Activated CD4-positive, alpha-beta T cell treated with anti-CD3 and anti-CD28 coated beads for 36 hours (primary cell): ENCODE measurements at places on chromosomes 12 and 14.

GRCh38 chr12:100646896-100647295 is 73.4 kb downstream of the GAS2L3 start:
- DNase-seq = no peak

DNA sequence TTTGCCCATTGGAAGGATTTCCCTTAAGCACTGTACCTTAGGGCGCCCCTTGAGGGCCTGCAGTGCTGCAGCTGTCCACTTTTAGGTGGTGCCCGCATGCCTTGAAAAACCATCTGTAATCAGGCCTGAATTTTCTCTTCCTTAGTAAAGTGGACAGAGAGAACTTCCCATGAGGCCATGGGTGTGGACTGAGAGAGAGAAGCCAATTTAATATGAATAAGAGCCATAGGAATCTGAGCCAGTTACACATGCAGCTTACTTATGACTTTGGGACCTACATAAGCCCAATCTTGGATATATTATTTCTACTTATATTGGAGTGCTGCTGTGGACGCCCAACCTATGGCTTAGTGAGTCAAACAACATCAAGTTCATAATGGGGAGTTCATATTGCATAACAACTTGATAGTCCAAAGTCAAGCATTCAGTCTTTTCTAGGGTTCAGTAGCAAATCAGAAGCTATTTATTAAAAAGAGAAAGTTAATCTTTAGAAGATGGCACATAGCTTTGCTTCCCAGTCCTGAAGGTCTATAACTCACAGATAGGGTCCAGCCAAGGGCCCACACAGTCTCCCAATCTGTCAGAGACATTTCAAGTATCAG is 11.1 kb upstream of the ETV6 start:
- DNase-seq = no peak

DNA sequence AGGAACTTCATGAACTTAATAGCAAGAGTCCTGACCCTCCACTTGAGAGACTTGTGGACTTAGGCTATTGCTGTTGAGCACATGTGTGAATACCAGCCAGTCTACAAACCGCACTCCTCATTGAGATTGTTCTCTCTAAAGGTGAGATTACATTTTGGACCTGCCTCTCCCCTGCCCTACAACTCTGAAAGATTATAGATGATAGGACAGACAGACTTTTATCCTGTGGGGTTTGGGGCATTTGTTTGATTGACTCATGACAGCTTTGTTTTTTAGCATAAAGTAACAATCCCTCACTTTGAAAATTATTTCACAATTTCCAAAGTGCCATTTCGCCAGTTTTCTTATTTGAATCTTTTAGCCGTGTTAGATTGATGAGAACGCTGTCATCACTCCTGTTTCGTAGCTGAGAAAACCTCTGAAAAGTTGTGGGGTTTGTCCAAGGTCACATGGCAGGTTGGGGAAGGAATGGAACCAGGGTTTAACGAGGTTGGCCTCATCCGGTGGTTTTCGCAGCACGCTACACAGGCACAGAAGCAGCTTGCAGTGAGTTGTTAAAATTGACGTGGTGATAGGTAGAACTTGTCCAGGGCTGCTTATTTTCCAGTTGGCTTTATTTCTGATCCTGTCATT is 836 bp downstream of the EVL start:
- peak; percentile 90 for DNase-seq

DNA sequence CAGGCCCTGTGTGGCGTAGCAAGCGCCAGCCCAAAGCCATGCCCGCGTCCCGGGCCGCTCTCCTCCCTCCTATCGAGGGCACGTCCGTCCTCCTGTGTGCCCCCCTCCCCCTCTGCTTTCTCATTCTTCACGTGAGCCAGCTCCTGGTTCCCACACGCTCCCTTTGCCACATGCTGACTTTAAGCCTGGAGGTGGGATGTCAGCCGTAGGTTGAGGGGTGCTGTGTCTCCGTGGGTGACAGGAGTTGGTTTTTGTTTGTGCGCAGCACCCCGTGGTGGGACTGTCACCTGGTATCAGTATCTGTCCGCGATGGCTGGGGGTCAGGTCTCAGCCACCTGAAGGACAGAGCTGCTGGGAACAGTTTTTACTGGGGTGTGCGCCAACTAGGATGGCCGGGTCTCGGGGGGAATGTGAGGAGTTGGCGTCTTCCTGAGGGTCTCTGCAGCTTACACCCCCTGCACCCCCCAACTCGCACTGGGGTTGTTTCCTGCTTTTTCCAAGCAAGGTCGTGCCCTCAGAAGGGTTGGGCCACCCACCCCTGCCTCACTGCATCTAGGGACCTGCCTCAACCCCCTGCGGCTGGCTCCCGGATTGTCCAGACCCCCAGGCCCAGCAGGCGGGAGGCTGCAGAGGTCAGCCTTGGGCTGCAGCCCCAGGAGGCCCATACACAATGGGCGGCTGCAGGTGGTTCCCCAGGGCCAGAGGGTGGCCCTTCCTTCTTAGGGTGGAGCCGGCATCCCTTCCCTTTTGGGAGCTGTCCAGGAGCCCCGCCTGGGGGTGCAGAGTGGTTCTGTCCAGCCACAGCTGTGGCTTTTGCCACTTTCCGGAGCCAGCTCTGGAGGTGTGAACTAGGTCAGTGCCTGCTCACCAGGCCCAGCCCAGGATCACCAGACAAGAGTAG is 7.3 kb downstream of the ULK1 start:
- no peak for DNase-seq

- no peak for DNase-seq
These were observed 75.1 kb upstream of the CAPRIN2 start for GRCh38 chr12:30829876-30830275.

- DNase-seq = peak; percentile 23
These were observed 407 bp downstream of the HEATR5A start for GRCh38 chr14:31419967-31420318.

DNA sequence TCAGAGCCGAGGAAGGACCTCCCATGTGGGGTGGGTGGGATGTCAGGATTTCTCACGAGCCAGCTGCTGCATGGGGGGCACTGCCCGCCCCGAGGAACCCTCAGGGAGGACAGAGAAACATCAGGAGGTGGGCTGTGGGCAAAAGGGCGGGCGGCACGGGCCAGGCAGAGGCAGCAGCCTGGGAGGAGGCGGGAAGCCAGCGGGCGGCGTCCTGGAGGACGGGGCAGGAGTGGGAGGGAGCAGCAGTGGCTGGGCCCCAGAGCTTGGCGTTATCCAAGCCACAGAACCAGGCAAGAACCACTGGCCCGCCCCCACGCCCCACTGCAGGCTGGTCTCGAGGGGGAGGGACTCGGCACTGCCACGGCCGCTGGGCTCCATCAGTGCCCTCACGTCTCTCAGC is 2.4 kb downstream of the C14orf180 start:
- DNase-seq = no peak

- no peak for DNase-seq
These were observed 991.8 kb downstream of the VRK1 start for GRCh38 chr14:97788846-97789526.

- no peak for DNase-seq
These were observed 11.2 kb upstream of the POP5 start for GRCh38 chr12:120592121-120593049.

DNA sequence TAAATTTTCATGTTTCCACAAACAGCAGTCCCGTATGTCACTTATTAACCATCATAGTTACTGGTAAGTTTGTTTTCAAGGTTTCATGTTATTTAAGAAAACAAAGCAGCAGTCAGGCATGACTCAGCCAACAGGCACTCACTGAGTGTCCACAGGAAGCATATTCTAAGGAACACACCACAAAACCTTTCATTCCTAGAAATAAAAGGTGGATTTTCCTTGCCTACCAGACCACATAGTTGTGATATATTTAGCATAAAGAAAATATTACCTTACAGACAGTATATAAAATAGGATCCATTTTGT is 143.3 kb upstream of the AVPR1A start:
- no peak for DNase-seq

GRCh38 chr12:18192119-18192518 is 69.2 kb upstream of the PIK3C2G start:
- no peak for DNase-seq

- no peak for DNase-seq
These were observed 43.8 kb downstream of the CCNK start for GRCh38 chr14:99524804-99525698.

DNA sequence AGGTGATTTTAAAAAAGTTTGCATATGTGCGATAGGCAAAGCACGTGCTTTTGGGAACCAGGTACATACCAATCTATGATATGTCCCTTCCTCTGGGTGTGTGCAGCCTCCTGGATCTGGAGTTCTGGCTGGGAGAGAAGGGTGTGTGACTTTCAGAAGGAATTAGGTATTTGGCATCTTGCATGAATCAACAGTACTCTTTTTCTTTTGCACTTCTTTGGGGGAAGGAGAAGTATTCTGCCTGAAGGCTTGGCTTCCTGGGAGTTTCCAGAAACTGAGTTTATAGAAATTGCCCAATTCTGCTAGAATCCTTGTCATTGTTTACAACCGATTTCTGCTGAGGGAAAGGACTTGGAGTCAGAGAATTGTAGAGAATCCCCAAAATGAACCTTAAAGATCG is 2.9 kb upstream of the CLMN start:
- no peak for DNase-seq

- DNase-seq = no peak
These were observed 69.7 kb downstream of the WASHC3 start for GRCh38 chr12:101992091-101992490.

DNA sequence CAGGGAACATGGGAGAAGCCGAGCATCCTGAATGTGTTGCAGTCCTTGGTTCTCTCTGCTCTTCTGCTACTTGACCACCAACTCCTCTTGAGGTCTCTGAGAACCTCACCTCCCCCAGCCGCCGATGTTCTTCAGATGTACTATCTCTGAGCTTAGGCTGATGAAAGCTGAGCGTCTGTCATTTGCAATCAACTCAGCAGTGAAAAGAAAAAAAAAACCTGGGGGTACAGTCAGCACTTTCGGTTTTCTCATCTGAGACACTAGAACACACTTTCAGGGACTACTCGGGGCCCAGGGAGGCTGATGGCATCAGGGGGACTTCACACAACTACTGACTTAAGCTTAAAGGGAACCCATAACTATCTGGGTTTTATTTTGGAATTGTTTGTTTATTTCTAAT is 9.6 kb upstream of the FLVCR2 start:
- peak; percentile 68 for DNase-seq

DNA sequence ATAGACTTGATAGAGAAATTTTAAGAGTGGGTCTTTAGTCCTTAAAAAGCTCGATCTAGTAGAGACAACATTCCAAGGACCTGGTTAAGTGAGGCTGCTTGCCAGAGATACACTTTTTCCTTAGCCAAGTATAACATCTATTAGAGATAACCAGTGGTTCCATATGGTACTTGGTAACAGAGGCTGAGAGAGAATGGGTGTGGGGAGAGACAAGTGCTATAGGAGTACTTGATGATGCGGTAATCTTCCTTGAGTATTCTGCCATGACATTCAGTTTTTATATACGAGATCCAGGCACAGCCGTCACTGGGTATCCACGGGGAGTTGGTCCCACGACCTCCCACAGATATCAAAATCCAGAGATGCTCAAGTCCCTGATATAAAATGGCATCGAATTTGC is 77.4 kb upstream of the REP15 start:
- no peak for DNase-seq

GRCh38 chr14:63951021-63951420 is 98.2 kb downstream of the SYNE2 start:
- DNase-seq = no peak
